ENCODE measurements at places on chromosomes 2 and 18.

GRCh38 chr18:48777744-48778116 is 173.0 kb downstream of the SMAD7 start:
- DNase-seq = no peak

- DNase-seq = no peak
These were observed 50.7 kb upstream of the PAIP2B start for GRCh38 chr2:71277536-71278103.

DNA sequence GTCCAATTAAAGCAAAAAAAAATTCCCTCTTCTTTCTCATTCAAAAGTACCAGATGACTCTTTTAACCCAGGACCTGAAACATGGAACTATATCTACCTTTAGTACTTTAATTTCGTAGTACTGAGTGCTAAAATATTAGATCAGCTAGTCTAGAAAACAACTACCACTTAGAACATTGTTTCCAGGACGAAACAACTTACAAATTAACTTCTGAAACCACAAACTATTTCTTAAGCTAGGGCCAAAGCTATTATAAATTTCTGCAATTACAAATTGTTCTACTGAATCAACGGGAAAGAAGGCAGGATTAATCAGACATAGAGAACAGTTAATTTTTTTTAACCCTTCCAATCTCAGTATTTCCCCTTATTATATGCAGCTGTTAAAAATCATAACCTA is 39.9 kb downstream of the DARS1 start:
- DNase-seq = no peak

- no peak for DNase-seq
These were observed 56.9 kb downstream of the AFTPH start for GRCh38 chr2:64581018-64581417.

DNA sequence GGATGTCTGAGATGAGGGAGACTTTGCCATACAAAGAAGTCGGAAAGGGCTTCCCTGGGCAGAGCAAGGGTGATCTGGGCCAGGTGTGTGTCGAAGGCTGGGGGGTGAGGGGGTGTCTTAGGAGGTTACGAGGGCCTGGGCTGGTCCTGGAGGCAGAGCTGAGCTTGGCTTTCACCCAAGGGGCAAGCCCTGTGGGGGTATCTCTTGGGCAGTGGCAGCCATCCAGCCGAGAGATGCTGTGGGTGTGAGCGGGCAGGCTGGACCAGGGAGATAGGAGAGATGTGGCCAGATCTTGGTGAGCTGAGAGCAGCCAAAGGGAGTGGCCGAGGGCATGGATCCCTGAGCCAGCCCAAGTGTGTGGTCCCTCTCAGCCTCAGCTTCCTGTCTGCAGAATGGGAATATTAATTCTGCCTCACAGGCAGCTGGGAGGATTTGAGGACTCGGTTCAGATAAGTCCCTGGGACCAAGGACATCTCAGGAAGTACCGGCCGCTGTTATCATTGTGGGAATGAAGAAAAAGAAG is 33.0 kb downstream of the MAL start:
- DNase-seq = no peak

- no peak for DNase-seq
These were observed 12.3 kb upstream of the SNED1 start for GRCh38 chr2:240985881-240986786.

- DNase-seq = no peak
These were observed 653.0 kb downstream of the RNF144A start for GRCh38 chr2:7570247-7570646.

GRCh38 chr2:43312755-43313641 is 86.6 kb upstream of the ZFP36L2 start:
- no peak for DNase-seq

- DNase-seq = no peak
These were observed 145.7 kb downstream of the SMAD7 start for GRCh38 chr18:48804856-48805610.

- DNase-seq = no peak
These were observed 88.1 kb upstream of the AGAP1 start for GRCh38 chr2:235405612-235406361.

- no peak for DNase-seq
These were observed 151.6 kb downstream of the CSRNP3 start for GRCh38 chr2:165621086-165621560.

- no peak for DNase-seq
These were observed 98.1 kb downstream of the PARD3B start for GRCh38 chr2:204643326-204643725.

DNA sequence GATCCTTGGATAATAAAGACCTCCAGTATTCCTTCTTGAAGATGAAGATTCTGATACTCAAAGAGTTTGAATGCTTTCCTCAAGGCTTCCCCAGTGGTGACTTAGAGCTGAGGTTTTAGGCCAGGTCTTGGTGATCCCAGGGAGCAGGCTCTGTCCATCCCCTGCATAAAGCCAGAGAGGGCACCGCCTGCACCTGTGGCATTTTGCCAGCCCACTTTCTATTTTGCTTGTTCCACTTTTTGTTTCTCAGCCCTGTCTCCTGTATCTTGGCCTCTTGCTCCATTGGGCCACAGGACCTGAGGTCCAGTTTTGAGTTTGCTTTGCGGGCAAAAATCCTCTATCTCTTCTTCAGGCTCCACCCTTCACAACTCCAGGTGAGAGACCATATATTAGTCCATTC is 6.7 kb upstream of the SCYGR1 start:
- DNase-seq = no peak

DNA sequence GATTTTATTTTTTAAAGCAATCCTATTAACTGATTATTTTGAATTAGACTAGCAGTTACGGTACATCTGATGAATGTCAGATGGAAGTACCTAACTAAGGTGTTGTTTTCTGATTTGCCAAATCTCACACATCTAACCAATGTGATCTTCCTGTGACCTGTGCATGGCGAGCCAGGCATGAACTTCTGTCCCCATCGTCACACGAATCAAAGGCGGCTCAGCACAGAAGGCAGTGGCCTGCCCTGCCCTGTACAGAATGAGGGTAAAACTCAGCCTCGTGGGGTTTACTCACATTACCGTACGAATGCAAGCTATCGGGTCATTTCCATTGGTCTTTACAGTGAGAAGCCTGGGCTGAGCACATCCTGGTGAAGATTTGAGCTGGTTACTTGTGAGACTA is 87.3 kb downstream of the WDSUB1 start:
- DNase-seq = no peak

DNA sequence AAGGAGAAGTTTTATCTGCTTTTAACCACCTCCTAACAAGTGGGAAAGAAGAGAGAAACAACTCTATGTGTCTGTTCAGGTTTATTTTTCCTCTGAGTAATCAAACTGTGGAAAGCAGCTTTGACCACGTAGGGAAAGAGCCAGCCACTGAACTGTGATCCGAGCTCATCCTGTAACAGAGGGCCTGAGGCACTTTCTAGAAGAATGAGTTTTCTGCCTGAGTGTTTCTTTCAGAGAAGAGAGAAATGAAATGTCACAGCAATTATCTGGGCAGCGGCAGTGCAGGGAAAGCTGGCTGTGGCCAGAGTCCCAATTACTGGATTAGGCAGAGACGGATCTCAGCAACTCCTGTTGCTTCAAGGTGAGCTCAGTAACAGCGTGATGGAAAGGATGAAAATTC is 151.9 kb downstream of the CD226 start:
- DNase-seq = no peak

DNA sequence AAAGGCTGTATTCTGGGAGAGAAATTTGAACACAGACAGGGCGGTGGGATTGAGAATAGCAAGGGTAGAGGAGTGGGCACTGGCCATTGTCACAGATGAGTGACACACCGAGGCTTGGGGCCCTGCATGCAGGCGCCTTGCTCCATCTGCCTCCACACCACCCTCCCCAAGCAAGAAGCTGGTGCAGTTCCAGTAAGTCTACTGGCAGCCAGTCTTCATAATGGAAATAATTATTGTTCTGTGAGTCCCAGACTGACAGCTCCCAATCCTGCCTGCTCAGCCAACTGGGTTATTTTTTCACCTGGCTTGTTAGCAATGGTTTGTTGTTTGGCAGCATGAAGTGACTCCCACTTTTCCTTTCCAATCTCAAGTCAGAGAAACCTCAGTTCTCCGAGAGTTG is 13.0 kb downstream of the TTC32 start:
- no peak for DNase-seq

- no peak for DNase-seq
These were observed 20.8 kb downstream of the MSH6 start for GRCh38 chr2:47803770-47804169.

GRCh38 chr2:218821605-218822211 is 9.9 kb downstream of the PRKAG3 start:
- DNase-seq = no peak

DNA sequence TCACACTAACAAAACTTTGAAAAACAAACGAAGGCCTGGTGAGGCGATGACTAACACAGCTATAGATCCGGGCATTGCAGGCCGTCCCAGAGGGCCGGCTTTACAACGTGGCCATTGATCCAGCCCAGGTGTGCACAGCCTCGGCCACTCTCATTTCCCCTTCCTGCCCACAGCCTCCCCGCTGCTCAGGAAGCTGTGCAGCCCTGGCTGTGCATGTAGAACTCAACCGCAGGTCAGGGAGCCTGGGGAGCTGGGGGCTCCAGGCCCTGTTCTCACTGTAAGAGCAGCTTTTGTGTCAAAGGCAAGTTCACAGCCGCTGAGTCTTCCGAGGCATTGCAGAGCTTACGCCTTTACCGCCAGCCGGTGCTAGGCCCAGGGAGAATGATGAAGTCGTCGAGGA is 87.2 kb downstream of the LONRF2 start:
- no peak for DNase-seq

DNA sequence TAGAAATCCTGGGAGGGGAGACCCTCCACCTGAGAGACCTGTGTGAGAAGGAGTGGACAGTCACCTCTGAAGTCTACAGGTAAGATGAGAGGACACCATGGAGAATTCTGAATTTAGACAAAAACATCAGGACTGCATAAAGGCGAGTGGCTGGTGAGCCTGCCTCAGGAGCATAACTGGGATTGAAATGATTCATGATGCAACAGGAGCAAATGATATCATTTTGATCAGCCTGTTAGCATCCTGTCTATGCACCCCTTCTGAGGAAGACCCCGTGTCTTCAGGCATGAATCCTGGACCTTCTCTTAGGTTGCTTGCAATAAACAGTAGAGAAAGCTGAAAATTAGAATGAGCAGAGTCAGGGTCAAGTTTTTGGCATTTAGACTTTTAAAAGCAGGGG is 245.8 kb downstream of the ETAA1 start:
- no peak for DNase-seq

DNA sequence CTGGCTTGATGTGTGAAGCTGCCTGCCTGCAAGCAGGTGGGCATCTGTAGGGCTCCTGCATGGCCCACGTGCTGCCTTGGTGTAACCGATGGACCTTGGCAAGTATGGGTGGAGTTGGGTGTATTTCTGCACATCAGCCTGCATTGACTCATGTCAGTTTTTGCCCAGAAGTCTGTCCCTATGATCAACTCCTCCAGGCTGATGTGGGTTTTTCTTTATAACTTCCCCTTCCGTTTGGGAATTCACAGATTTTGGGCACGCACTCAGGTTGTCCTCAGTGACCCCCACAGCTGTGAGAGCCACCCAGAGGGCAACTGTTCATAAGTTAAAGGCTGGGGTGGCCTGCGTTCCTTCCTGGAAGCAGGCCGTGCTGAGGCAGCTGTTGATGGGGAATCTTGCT is 123.3 kb downstream of the NCK2 start:
- no peak for DNase-seq

DNA sequence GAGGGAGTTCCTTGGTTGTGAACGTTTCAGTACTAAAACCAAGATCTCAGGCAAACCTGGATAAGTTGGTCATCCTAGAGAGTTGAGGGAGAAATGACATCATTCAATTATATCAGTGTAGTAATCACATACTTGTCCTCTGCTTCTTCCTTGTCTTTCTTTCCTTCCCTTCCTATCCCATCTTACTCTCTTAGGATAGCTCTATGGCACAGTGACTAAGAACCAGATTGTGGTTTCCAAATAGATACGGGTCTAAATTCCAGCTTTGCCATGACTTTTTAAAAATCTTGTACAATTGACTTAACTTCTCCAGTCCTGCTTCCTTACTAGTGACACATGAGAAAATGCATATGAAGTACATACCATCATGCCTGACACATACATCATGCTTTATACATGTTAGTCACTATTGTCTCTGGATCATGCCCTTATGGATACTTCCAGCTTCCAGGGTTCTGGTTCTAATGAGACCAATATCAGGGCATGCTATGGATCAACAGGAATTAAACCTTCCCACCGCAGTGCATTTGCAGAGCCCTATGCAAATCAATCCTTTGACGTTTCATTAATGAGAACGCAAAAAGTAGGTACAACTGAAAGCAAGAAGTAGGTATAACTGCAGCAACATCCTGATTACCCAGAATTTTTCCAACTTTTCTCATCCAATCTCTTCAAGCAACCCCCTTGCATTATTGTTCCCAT is 168.0 kb upstream of the KLF7 start:
- no peak for DNase-seq

DNA sequence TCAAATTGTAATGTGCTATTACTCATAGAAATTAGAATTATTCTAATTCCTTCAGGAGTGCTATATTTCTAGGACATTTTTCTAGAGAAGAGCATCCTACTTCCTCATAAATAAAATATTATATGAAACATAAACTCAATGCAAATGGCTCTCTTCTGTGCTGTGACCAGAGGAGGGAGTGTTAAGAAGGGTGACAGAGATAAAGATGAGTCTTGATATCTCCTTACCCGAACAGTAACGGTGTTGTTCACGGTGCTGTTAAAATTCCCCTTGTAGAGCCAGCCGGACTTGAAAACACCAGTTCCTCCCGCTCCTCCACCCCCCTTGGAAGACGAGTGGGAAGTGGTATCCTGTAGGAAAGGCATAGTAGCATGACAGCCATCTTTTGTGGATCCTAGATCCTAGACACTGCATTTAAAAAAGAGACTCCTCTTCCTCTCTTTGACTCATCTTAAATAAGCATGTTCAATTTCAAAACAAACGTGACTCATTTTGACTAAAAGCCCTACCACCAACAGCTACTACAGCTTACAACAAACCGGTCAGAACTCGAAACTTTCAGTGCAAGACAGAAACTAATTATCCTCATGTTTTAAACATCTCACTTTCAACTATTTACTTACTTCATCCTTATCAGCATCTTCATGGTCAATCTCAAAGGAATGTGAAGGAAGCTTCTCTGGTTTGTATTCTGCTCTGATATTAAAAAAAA is 156.3 kb downstream of the DOCK10 start:
- no peak for DNase-seq

- no peak for DNase-seq
These were observed 106.7 kb downstream of the METTL8 start for GRCh38 chr2:171327043-171327496.

DNA sequence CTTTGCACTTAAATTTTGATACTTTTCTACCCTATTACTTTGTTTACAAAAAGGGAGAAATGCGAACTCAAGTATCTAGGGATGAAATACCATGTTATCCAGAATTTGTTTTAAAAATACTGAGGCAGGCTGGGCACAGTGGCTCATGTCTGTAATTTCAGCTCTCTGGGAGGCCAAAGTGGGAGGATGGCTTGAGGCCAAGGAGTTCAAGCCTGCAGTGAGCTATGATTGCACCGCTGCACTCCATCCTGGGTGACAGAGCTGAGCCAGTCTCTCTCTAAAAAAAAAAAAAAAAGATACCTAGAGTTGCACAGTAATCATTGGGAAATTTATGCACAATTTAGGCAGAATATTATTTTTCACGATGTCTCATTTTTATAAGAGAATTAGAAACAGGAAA is 12.4 kb upstream of the VAPA start:
- DNase-seq = no peak
